ENCODE measurements at places on chromosomes 2 and 18.

DNA sequence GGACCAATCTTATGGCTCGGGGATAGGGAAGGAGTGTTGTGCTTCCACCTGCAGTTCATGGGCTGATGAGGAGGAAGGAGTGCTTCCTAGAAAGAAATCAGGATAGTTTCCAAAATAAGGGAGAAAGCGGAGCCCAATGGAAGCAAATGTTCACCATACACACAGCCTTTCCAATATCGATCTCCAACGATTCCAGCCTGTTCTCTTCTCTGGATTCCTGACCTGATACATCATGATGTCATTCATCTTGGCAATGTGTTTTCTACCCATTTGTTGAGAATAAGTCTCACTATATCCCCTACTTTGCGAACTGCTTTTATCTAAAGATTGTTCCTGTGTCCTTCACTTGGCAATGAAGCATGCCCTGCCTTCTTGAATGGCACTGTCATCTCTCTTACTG, 205.3 kb upstream of the SIX2 start:
- DNase-seq = no peak

GRCh38 chr18:34049511-34049910, 175.2 kb downstream of the NOL4 start:
- DNase-seq = no peak

GRCh38 chr18:434410-434809, 66.1 kb downstream of the COLEC12 start:
- no peak for DNase-seq

DNA sequence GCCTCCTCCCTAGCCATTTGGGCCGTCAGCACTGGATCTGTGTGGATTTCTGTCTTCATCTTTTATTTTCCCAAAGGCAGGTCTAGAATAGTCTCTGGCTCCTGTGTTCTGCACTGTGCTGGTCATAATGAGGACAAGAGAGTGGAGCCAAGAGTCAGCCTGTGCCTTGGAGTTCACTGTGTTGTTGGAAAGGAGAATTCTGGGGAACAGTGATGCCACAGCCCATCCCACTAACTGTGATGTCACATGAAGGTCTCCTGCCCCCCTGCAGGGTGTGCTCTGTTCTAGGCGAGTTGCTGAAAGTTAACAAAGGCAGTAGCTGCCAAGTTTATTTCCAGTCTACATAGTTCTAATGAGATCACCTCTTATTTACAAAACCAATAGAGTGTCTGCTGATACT, 248.5 kb downstream of the TPGS2 start:
- DNase-seq = no peak

GRCh38 chr2:9697909-9698308, 67.1 kb upstream of the YWHAQ start:
- peak; percentile 20 for DNase-seq

- no peak for DNase-seq
Measured at GRCh38 chr2:24592441-24593100, 101.5 kb downstream of the NCOA1 start.

DNA sequence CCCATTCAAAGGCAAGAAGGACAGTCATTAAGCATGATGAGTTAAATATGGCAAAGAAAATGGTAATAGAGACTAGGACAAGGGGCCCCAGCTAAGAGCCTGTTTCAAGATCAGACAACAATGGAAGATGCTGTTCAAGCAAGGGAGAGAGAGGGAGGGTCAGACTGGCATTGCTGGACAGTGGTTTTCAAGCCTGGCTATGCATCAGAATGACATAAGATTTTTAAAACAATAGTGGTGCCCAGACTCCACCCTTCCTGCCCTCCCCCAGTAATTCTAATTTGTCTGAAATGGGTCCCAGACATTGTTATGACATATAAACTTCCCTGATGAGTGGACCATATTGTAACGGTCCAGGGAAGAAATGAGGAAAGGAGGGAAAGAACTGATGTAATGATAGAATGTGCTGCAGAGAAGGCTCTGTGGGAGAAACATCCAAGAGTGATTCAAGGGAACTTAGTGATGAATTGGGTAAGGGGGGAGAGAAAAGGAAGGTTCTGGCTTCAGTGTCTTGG, 112.9 kb upstream of the TRIB2 start:
- no peak for DNase-seq

DNA sequence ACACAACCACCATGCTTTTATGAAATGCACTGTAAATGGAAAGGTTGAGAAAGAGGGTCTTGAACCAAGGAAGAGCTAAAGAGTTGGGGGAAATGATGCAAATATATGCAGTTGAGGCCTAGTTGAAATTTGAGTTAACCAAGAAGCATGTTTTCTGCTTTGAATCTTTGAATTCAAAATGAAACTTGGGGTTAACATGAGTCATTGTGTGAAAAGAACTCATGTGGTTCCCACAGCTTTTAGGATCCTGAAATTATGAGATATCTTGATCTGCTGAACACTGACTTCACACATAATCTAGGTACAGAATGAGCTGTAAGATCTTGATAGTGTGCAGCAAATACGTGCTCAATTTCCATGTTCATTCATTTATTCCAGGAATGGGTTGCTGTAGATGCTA, 422.9 kb upstream of the TRIB2 start:
- DNase-seq = no peak

DNA sequence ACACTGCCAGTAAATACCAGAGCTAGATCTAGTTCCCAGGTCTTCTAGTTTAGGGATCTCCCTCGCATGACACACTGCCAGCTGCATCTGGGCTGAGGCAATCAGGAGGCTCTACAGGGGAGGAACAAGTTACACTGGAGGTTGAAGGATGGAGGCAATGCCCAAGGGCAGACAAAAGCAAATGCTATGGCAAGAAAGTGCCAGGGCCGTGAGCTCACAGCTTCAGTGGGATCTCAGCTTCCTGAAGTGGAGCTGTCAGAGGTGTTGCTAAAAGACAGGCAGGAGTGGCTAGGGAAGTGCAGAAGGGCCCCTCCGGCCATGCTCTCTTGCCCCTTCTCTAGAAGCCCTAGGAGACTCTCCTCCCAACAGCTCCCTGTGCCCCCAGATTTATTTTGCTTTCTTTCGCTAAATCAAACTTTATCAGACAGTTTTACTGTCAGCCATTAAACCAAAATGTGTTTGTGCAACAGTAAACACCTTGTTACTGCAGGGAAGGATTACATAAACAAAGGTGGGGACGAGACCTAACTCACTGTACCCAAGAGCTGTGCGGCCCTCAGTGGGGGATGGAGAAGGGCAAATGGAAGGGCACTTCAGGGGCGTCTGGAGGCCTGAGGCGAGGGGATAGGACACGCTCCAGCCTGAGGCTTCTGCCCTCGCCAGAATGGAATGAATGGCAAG, 39.4 kb upstream of the PKDCC start:
- no peak for DNase-seq

DNA sequence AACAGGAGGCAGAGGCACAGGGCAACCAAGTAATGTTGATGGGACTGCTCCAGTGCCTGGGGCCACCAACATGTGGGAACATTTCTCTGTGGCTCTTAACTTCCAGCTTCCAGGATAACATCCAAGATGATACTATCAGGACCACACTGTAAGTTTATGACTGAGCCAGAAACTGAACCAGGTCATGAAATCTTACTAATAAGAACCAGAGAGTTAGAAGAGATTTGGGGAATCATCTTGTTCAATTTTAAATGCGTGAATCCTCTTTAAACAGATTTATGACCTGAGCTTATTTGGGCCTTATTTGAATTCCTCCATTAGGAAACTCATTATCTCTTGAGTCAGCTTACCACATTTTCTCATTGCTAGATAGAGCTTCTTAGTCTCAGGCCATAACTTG, 45.0 kb downstream of the MAP2 start:
- no peak for DNase-seq

DNA sequence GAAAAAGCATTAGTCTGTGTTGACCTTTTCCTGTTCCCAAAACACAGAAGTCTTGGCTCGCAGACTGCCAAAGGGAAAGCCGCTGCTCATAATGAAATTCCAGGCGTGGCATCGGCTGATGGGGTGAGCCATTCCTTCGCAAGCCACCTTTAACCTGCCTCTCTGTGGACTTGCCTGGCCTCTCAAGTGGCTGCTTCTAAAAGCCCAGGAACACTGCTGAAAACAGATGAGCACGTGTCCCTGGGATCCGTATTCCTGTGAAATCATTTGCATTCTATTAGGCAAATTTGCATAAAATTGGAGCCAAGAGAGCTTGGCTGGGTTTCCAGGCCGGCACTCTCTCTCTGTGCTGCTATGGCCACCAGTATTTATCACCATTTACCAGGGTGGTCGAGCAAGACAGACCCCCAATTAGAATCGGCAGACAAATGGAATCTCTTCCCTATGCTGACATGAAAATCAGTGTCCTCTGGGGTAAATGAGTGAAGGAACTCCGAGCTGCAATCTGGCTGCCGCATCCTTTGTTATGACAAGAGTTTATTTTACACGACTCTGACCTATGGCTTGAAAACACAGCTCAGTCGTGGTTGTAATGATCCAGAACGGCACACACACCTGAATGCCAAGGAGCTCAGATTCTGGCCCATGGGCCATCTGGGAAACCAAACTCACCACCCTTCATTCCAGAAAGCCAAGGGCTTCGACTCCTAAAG, 21.7 kb downstream of the BCL2 start:
- no peak for DNase-seq

- no peak for DNase-seq
Measured at GRCh38 chr18:25072205-25072604, 279.8 kb downstream of the ZNF521 start.

DNA sequence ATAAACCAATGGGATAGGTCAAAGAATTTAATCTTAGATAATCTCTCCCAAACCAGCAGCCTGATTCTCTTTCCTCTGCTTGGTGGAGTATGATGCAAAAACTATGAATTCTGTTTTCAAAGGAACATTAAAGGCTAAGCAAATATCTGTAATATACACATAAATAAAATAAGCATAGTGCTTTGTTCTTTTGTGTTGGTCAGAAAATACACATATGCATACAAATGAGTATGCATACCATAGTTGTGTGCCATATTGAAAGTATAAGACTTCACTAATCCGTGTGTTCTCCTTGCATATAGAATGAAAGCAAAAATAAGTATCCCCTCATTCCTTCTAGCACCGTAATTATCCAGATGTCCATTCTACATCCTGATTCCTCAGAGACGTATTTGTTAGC, 1949.7 kb upstream of the CELF4 start:
- no peak for DNase-seq

GRCh38 chr2:17375262-17375661, 143.0 kb downstream of the RAD51AP2 start:
- DNase-seq = no peak
